ENCODE measurements at places on chromosomes 2 and 18.
A peak's percentile ranks its signal among the peaks of the same experiment; 100 is the strongest.

DNA sequence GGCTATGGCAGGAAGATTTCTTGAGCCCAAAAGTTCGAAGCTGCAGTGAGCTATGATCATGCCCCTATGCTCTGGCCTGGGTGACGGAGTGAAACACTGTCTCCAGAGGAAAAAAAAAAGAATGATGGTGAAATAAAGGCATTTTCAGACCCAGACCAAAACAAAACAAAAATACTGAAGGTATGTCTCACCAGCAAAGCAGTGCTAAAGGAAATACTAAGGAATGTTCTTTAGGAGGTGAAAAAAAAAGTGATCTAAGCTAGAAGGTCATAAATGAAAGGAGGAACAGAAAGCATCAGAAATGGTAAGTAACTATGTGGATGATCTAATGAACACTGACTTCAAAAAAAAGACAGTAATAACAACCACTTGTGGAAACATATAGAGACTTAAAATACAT, 18.7 kb downstream of the SS18 start:
- DNase-seq, result no peak

GRCh38 chr18:76373297-76373696, 121.7 kb downstream of the ZNF516 start:
- no peak for DNase-seq

DNA sequence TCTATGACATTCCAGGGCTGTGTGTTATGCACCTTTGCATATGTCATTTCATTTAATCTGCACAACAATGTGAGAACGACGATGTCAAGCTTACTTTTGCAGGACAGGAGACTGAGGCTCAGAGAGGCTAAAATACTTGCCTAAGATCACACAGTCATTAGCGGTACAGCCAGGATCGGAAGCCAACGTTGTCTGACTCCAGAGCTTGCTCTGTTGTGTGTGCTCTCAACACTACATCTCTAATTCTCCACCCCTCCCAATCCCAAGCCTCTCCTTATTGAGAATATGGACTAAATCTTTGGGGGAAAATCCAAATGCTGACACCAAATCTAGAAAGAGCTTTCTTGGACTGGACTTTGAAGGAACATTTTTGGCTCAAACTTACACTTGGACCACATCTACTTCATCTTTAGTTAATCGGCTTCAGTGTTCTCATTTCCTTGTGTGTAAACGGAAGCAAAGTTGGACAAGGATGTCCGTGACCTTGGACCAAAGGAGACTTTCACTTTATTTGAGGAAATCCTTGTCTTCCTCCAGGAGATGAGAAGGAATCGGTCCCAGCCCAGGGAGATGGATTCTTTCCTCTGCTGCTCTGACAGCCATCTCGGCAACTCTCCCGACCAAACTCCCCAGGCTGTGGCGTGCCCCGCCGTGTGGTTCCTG, 242.4 kb downstream of the LPIN1 start:
- no peak for DNase-seq

- DNase-seq, result no peak
Observed at GRCh38 chr2:43251171-43251731, 24.8 kb upstream of the ZFP36L2 start.

GRCh38 chr2:37711831-37712230, 40.4 kb upstream of the CDC42EP3 start:
- DNase-seq, result no peak

DNA sequence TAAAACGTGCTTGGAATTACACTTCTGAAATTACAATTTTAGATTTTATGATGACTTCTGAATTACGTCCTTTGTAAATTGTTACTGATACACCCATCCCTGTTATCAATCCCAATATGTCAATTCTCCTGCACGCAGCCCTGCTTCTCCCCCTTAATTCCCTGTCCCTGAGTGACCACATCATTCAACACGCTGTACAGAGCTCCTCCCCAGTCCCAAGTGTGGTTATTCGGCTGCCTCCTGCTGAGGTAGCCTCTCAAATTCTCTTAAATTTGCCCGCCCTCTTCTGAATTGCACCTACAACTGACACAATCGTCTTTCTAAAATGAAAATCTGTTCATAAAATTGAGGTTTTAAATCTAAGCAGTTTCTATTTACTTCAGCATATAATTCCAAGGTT, 10.1 kb downstream of the SERPINB8 start:
- DNase-seq, result no peak

GRCh38 chr2:7513834-7514233, 596.6 kb downstream of the RNF144A start:
- DNase-seq, result no peak

DNA sequence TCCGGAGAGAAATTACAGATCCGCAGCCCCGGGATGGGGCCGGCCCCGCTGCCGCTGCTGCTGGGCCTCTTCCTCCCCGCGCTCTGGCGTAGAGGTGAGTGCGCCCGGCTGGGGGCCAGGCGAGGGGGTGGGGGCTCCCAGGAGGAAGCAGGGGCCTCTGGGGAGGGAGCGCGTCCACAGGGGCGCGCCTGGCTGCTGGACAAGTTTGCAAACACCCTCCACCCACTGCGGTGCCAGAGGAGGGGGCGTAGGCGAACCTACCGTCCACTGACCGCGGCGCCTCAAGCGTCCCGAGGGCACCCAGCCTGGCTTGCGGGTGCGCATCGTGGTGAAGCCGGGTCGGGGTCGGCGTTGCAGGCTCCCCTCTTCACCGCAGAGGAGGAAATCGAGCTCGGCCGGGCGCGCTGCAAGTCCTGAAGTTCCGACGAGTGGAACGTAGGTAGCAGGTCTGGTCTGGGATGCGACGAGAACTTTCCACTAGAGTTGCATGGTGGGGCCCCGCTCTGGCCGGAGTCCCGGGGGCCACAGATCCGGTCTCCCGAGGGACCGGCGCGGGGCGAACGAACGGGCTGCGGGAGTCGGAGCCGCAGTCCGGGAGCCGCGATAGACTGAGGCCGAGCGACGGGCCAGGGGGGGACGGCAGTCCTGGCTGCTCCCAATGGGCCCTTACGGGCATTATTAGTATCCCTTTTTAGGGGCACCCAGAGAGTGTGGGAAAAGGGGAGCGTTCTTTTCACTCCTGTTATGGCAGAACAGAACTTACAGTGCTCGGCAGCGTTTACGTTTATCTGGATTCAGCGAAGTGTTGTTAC, 502 bp downstream of the MERTK start:
- DNase-seq, result no peak

GRCh38 chr2:69505710-69506109, 68.5 kb upstream of the NFU1 start:
- DNase-seq, result no peak

- DNase-seq, result no peak
Observed at GRCh38 chr18:3454365-3455089, 4.6 kb downstream of the TGIF1 start.

DNA sequence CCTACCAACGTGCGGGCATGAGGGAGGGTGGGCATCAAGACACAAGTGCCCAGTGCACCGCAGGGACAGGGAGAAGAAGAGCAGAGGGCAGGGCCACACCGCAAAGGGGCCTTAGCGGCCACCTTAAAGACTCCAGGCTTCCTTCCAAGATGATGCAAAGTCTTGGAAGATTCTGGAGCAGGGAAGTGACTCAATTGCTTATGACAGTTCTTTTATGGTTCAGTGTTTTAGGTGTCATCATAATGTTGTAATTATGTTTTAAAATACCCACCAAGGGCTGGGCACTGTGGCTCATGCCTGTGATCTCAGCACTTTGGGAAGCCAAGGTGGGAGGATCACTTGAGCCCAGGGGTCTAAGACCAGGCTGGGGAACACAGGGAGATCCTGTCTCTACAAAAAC, 44.5 kb upstream of the SEMA4C start:
- DNase-seq, result no peak

GRCh38 chr2:207969249-207969648, 56.1 kb downstream of the PLEKHM3 start:
- DNase-seq, result no peak

DNA sequence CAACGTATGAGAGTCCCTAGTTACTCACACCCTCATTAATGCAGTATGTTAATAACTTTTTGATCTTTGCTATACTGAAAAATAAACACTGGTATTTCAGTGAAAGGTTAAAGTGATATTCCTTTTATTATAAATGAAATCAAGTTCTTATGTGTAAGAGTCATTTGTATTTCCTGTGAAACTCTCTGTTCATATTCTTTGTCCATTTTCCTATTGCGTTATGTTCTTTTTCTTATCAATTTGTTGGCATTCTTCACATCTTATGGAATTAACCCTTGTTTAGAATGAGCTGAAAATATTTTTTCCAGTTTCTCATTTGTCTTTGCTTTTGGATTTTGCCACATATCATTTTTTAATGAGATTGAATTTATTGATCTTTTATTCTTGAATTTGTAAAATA, 44.8 kb downstream of the NDUFAF7 start:
- no peak for DNase-seq

DNA sequence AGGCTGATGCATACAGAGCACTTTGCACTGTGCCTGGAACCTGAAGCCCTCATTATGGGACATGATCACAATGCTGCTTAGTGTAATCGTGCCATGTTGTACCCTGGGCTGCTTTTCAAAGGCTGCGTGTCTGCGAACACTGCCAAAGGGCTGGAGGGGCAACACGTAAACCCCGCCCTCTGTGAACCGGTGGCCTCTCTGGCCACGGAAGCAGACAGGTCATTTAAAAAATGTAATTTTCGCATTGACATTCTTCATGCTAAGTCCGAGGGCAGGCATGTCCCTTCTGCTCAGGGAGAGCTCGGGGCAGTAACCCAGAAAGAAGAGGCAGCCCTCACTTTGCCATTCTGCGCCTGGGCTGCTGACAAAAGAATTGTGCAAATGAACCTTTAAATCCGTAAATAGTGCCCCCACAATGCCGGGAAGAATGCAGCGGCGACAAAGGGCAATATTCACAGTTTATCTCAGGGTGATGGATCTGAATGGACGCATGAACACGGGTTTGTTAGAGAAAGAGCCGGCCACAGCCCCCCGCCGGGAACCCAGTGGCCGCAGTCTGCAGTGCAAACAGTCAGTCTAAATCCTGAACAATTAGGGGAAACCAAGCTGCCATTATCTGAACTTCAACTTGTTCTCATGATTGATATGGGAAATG, 226.1 kb downstream of the MYCN start:
- DNase-seq, result no peak

- DNase-seq, result peak; percentile 23
Observed at GRCh38 chr2:43426305-43427031, 169.4 kb downstream of the THADA start.

- DNase-seq, result no peak
Observed at GRCh38 chr2:10285556-10286198, 17.0 kb upstream of the HPCAL1 start.

GRCh38 chr18:75727456-75727855, 300.0 kb upstream of the SMIM21 start:
- no peak for DNase-seq

GRCh38 chr18:9226463-9226862, 89.9 kb downstream of the ANKRD12 start:
- no peak for DNase-seq

- no peak for DNase-seq
Observed at GRCh38 chr2:132441051-132441450, 24.4 kb downstream of the GPR39 start.

- DNase-seq, result no peak
Observed at GRCh38 chr2:66171530-66171929, 263.4 kb upstream of the MEIS1 start.

GRCh38 chr2:207835805-207836204, 66.1 kb upstream of the FZD5 start:
- no peak for DNase-seq

DNA sequence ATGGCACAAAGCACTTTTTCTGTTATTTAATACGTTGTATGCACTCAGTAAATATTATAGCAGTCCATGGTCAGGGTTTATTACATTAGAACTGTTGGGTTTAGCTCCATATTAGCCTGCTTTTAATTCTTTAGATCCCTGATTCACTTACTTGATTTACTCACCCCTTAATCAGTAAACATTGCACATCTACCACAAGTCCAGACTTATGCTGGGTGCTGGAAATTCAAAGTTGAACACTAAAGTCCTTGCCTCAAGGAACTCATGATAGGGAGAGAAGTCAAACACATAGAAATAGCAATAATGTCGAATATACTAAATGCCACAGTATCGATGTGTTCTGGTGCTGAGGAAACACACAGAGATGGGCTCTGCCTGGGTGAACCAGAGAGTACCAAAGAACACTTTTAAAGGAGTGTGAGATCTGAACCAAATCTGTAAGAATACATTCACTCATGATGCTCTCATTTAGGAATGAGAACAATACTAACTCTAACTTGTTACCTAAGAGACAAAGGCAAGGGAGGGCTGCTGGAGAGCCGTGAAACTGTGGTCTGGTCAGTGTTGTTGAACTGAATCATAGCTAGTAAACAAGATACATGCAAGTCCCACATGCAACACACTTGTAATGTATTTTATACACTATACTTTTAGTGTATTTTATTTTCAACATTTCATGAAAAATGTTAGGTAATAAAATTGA, 4.9 kb downstream of the STAT4 start:
- DNase-seq, result no peak

- no peak for DNase-seq
Observed at GRCh38 chr2:43569921-43570320, 25.9 kb downstream of the THADA start.

GRCh38 chr2:237354892-237355291, 59.1 kb downstream of the COL6A3 start:
- DNase-seq, result no peak

DNA sequence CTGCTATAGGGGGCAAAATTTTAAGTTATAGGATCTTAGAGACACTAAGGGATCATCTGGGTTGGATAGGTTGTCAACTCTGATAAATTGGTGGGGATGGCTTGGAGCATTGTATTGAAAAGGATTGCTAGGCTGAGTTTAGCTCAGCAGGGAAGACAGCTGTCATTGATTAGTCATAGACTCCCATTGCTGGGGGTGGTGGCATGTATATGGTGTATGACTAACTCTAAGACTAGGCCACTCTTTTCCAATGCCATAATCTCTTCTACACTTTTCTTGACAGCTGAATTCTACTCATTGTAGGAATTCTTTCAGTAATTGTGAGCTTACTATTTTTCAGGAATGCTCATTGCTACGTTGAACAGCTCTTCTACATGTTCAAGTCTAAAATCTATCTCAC, 81.3 kb upstream of the PELI1 start:
- DNase-seq, result no peak

DNA sequence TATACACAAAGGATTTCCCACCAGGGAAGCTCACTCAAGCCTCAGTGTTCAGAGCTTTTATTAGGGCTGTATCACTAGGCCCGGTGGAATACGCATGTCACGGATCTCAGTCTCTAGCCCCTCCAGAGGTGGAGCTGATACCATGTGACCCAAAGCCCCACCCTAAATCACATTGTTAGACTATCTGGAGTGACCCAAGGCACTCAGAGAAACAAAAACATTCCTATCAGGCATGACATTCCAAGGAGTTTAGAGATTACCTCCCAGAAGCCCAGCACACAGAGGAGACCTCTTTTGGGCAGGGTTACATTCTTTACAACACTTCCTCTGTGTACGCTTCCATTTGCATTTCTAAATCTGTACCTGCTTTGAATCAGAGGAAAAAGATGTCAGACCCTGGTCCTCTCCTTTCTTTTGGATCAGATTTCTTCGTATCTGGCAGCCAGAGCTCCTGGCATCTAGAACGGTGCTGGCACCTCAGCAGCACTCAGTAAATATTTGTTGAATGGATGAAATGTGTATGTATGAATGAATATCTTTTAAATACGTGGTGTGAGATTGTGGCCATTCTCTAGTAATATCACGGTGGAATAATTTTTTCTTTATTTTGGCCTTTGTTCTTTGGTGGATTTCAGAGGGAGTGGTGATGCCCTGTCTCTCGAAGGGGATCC, 37.7 kb upstream of the SMAD2 start:
- no peak for DNase-seq

GRCh38 chr18:4181086-4181485, 274.0 kb downstream of the DLGAP1 start:
- no peak for DNase-seq

Measured in stimulated activated CD8-positive, alpha-beta memory T cell treated with anti-CD3 and anti-CD28 coated beads, Interleukin-7, amount 100 ng/mL, for 1 hour (primary cell).